ENCODE measurements at places on chromosomes 6 and 20. TPM values are rescaled to one million over a fixed set of nuclear protein-coding genes. Genes with fewer than 3 reads are reported as not detected.

DNA sequence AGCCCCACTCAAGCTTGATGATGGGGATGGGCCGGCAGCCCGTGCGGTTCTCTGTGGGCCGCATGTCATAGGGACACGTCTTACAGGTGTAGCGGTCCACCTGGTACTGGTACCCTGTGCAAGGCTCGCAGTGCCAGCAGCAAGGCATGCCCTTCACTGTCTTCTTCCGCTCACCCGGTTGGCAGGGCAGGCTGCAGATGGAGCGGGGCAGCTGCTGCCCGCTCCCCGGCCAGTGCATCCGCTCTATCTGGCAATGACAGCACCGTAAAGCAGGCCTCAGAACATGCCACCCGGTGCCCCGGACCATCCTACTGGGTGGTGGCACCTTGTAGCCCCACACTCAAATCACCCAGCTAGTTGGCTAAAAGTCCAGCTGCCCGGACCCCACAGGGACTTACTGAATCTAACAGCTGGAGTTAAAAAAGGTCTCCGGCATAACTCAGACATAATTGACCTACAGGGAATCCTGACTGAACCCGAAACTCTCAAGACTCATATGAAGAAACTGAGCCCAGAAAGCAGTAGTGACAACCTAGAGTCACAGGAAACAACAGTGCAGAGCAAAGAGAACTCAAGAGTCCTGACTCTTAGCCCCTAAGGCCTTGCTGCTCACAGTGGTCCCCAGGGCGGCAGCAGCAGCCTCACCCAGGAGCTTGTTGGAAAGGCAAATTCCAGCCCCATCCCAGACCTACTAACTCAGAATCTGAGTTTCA, 109.4 kb downstream of the GRM4 start:
- H3K4me3 ChIP-seq: no peak overlapping the region
- no peak for DNase-seq
- H3K27ac ChIP-seq: no peak overlapping the region
- peaks cover 16% of the 10 kb centered on the region for H3K27me3 ChIP-seq

DNA sequence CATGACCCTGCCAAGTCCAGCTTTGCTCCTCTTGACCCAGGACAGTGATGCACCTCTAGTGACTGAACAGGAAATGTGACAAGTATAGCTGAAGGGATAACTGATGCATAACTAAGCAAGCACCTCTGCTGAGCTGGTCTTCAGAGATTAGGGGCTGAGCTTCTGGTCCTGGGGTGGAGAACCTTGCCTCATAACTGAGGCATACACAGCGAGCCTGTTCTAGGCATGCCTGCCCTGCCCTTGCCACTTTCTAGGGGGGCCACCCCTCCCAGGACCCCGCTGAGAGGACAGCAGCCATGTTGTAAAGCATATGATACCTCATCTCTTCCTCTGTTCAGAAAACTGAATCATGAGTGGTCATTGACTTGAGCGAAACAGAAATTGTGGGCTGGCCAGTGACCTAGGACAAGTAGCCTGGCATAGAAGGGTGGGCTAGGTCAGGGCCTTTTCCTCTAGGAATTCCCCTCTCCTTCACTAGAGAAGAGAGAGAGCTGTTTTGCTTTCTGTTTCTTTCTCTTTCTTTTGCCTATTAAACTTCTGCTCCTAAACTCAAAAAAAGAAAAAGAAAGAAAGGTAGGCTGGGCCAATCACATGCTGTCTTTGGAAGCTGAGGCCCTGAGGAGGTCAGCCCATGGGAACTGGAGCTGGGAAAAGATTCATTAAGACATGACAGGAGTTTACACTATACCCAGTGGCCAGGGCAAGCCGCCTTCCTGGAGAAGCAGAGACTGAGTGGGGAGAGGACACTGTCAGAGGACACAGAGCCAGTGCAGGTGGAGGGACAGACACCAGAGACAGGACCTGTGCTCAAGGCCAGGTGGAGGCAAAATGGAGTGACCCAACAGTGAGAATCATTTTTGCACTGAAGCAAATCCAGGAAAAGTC, 23.1 kb downstream of the ALDH5A1 start:
- H3K27me3 ChIP-seq: no peaks in the 10 kb centered on the region
- H3K36me3 ChIP-seq: no peaks in the 10 kb centered on the region
- no peak for DNase-seq
- H3K4me3 ChIP-seq: no peak overlapping the region
- H3K27ac ChIP-seq: no peak overlapping the region
- no peaks in the 10 kb centered on the region for H3K4me1 ChIP-seq

- H3K27me3 ChIP-seq: no peaks in the 10 kb centered on the region
- no peak overlapping the region for H3K4me3 ChIP-seq
Measured at GRCh38 chr6:23394681-23395080, 731.3 kb upstream of the NRSN1 start.

- H3K36me3 ChIP-seq: peaks cover 3% of the 10 kb centered on the region
- no peaks in the 10 kb centered on the region for H3K4me1 ChIP-seq
- H3K4me3 ChIP-seq: no peak overlapping the region
- H3K27ac ChIP-seq: no peak overlapping the region
- DNase-seq: no peak
Measured at GRCh38 chr20:38770546-38770945, 22.3 kb downstream of the ACTR5 start.

The RBPJL gene
- total RNA-seq: not detected

The POLR3F gene
- 7.3 TPM for total RNA-seq

The PDE10A gene
- 5.9 TPM for total RNA-seq

All from tibial nerve (tissue), 4 donors.